ENCODE measurements at places on chromosomes 12 and 14.

DNA sequence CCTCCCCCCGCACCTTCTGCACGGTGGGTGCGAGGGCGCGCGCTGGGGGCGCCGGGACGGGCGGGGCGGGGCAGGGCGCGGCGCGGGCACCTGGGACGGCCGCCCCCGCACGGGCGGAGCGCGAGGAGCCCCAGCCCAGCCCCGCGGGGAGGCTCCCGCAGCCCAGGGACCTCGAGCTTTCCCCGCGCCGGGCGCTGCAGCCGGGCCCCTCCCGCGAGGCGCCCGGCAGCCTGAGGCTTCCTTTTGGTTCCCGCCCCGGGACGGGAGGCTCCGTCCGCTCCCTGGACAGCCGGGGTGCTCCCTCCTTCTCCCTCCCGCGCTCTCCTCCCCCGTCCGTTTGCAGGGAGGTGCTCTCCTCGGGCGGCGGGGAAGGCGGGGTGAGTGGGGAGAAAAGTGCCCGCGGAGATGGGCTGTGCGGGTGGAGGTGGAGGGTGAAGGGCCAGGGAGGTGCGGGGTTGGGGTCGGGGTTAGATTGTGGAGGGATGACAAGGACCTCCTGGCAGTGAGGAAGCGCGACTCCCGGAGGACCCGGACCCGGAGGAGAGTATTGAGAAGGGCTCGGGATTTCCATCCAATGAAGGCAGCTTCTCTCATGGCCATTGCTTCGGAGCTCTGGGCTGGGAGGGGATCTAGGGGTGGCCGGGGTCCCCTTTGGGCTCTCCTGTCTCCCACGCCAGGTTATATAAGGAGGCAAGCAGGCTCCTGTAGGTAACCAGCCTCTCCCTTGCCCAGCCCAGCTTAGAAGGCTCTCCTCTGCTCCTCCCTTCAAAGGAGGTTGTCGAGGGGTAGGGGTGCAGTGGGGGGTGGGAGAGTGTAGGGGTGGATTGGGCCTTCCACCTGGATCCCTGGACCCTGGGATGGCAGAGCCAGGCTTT is 645 bp downstream of the JDP2 start:
- no peak for DNase-seq

GRCh38 chr12:20807192-20808080 is 3.1 kb upstream of the SLCO1B3 start:
- no peak for DNase-seq

DNA sequence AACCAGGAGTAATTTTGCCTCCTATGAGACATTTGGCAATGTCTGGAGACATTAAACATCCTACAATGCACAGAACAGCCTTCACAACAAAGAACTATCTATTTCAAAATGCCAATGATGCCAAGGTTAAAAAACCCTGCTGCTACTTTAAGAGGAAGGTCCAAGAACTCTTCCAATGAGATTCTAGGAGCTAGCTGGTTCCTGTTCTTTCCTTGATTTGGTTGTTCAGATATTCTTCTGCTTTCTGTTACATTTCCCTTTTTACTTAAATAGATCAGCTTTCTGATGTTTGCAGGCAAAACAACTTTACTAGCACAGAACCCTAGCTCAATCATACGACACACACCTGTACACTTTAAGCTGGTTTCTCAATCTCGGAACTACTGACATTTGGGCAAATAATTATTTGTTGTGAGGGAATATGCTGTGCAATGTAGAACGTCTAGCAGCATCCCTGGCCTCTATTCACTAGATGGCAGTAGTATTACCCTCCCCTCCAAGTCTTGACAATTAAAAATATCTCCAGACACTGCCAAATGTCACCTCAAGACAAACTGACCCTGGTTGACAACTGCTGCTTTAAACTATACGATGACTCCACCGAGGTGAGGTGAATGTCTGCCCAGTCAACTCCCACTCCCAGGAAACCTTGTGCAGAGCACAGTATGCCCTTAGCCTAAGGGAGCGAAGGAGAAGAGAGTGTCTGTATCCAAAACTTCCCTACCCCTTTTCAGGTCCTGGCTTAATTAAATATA is 4.4 kb downstream of the BLTP3B start:
- no peak for DNase-seq

DNA sequence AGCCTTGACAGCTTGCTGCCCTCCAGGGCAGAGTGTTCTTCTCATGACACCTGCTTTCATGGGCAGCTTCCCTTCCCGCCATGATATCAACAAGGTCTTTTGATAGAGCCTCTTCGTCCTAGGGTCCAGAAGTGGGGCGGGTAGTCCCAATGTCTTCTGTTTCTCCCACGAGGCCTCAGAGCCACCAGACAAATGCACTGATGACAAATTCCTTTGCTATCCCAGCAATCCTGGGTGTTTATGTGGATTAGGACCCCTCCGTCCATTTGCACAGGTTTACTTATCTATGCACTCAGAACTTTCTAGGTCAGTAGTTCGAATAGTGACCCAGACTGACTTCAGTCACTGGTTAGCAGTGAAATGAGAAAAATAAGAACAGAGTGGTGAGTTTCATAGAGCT is 52.6 kb upstream of the PRMT8 start:
- no peak for DNase-seq

DNA sequence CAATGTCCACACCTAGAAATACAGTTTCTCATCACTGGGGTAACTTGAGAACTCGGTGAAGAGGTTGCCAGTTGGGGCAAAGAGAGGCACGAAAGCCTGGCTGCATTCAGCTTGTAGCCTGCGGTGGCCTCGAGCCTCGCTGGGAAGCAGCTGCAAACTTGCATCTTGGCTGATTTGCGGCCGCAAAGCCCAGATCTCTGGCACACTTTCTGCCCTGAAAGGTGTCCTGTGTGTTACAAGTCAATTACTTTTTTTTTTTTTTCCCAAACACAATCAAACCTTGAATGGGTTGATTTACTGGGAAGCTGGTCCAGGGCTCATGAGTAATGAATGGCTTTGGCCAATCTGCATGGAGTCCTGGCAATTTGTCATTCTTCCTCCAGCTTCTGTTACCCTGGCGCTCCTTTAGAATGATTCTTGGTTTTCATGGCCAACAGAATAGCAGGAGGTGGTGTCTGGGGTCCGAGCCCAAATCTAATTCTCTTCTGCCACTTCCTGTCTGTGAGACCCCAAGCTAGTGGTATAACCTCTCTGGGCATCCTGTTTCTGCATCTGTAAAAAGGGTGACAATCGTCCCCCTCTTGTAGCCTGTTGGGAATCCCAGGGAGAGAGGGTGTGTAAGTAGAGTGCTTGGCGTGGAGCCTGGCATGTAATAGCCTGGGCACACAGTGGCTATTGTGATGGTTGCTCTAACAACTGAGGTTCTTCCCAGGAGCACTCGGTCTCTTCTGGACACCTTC is 6.7 kb downstream of the BCL7A start:
- DNase-seq = no peak

DNA sequence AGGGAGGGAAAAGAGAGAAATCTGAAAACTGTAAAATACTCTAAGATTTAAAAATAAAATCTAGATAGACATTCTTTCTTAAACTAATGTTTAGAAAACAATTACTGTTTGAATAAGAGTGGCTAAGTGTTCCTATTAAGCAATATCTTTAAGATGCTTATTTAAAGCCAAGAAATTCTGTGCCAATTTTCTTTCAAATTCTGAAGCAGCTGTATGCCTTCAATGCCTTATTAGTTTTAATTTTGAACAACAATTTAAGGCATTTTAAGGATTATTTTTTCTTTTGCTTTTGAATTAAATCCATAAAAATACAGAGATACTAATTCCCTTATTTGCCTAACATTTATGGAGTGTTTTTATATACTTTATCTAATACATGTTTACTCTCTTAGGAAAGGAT is 50.3 kb upstream of the KITLG start:
- DNase-seq = no peak
